DMS79 treated with DMSO at 0.1 percent for 48 hours (cell line): ENCODE measurements at places on chromosomes 7 and 10.

GRCh38 chr10:131938681-131939080, 37.9 kb downstream of the PPP2R2D start:
- no peak for DNase-seq

GRCh38 chr7:41027428-41028115, 675.3 kb downstream of the INHBA start:
- no peak for DNase-seq

- DNase-seq, result no peak
Observed at GRCh38 chr10:30190577-30191552, 131.5 kb upstream of the JCAD start.

DNA sequence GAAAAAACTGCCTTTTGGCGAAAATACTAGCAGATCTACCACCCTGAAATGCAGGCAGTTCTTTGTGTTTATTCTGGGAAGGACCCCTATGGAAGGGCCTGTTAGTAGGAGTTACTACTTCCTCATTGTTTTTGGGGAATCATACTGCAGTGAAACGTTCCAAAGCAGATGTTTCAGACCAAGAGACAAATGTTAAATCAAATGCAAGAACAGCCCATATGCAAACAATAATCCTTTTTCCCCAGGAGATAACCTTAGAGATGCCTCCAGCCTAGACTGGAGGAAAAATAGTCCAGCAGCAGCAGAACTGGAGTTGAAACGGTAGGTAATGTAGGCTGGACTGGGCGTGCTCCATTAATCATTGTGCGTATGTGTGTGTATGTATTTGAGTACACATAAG, 65.9 kb upstream of the VWDE start:
- no peak for DNase-seq

GRCh38 chr7:102044984-102045673, 227.7 kb downstream of the CUX1 start:
- peak; percentile 75 for DNase-seq

- DNase-seq, result no peak
Observed at GRCh38 chr10:132365102-132365501, 31.9 kb upstream of the PWWP2B start.

GRCh38 chr7:131524115-131524514, 32.3 kb downstream of the PODXL start:
- DNase-seq, result no peak

DNA sequence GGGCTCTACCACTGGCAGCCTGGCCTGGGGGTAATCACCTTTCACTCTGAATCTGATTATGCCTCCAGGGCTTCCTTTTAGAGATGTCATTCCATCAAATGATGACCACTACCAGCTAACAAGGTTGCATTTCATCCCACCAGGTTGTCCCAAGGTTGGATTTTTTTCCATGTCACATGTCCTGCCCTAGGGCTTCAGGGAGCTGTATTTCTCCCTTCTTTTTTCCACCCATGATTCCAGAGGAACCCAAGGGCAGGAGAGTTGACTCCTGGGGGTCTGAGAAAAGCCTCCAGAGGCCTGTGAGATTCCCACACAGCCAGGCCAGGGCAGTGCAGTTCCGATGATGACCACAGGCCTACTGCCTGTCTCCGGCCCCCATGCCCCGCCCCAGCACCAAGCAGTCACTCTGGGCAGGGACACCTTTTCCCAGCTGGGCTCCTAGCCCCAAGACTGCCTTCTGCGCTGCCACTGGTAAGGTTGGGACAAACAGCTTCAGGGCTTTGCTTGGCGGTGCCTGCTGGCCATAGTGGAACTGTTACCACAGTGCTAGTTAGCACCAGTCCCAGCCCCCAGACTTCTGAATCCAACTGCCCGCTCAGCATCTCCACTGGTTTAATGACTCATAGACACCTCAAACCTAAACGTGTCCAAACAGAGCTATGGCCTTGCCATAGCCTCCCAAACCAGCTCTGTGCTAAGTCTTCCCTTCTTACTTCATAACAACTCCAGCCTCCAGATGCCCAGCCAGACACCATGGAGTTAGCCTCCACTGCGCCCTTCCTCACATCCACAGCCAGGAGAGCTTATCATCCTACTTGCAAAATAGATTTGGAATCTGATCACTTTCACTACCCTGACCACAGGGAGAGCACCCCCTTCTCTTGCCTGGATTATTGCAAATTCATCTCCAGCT, 133.7 kb downstream of the ARHGAP22 start:
- no peak for DNase-seq

DNA sequence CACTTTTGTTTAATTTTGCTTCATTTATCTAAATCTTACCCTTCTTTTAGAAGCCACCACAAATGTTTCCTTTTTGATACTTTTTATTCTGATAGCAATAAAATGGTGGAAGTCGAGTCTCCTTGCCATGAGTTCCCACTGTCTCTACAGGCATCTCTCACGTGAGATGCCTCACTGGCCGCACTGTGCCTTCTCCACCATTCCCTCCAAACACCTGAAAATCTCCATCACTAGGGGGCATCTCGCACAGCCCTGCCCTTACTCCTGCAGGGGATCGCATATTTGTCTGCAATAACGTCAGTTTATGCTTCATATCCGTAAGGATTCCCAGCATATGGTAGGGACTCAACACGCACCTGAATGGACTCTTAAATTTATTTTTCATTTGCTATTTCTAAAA, 56.3 kb upstream of the NCAPG2 start:
- no peak for DNase-seq

DNA sequence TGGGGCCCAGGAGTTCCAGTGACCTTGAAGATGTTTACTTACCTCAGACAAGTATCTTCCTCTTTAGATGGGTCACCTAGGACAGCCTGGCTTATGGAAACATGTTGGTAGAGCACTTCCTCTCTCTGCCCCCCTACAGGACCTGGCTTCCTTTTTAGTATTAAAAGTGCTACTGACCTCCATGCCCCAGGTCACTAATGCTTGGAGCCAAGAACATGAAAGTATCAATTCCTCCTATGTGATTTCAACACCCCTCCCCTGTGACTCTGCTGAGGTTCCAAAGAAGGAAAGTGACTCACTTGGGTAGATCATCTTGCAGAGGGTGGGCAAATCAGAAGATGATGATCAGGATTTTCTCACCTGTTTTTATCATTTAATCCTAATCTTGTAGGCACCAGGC, 125.3 kb upstream of the CCDC6 start:
- DNase-seq, result no peak

DNA sequence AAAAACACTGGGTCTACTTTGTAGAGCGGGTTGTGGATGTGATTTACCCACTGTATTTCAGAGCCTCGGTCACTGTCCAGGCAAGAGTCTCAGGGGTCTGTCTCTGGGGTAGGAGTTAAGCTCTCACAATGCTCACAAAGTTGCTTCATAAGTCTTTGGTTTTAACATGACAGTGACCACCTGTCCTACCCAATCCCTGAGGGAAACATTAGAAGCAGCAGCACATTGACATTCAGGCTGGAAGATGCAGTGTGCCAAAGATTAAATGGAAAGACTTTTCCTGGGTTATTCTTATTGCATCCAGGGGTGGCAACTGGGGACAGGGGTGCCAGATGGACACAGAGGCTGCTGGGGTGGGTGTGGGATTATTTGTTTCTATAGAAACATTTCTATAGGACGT, 330.0 kb downstream of the RNLS start:
- no peak for DNase-seq

GRCh38 chr10:117135480-117136140, 2.5 kb downstream of the VAX1 start:
- no peak for DNase-seq

DNA sequence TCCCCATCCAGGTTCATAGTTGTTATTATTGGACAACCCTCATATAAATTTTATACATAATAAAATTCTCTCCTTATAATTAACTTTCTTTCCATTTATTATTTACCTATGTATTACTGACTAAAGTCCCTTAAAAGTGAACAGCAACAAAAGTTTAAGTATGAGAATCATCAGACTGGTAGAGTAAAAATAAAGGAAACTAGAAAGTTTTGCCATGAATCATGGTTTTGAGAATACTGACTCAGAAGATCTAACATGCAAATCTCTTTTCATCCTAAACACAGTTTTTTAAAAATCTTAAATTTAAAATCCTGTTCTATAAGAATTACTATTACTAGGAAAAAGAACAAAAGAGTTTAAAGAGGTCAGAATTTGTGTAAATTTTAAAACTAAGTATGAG, 32.1 kb downstream of the HERC4 start:
- DNase-seq, result no peak

DNA sequence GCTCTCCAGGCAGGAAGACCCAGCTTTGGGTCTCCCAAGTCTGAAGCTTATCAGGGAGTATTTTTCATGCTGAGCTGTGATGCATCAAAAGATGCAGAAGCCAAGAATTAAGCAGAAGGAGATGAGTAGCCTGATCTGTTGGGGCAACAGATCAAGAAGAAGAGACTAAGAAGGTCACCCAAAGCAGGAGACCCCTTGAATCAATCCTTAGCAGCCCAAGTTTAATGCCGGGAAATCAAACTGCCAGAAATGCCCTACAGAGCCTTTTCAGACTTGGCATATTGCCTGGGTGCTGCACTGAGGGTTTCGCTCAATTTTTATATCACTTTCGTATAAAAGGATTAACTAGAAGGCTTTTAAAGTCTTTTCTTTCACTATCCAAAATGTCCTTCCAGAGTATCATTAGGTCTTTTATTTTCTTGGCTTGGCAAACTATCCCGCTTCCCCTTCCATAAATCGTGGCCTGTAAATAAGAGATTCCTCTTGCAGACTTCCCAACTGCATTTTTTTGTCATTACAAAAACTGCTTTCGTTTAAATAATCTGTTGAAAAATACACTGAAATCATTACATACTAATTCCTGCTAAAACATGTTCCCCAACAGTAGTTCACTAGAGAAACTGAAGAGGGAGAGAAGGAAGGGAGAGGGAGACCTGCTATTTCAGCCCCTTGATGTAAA, 49.0 kb upstream of the STK17A start:
- no peak for DNase-seq

DNA sequence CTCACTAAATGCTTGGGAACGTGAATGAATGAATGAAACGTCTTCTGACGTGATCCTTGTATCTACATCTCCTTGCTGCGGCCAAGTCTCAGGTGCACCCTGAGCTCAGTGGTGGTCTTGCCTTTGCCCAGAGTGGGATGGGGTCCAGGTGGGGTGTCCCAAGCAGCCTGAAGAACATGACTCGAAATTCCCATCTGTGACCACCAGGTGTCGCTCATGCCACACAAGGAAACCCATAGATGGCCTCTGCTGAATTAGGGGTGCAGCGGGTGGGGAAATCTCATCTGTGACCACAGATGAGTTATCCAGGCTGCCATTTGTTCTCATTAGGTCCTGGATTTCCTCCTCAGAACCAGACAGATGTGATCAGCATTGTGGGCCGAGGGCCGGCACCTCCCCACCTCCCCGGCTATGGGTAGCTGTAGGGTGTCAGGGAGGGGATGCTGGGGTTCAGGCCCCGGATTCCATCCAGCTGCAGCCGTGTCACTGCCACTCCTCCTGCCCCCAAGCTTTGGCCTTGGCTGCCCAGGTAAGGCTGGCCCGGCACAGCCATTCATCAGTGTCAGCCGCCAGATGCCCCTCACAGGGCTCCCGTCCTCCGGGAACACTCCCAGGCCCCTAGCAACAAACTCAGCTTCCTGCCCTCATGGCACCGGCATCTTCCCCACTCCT, 21.0 kb upstream of the GNA12 start:
- peak; percentile 10 for DNase-seq

GRCh38 chr10:98340940-98341310, 72.9 kb upstream of the LOXL4 start:
- no peak for DNase-seq

DNA sequence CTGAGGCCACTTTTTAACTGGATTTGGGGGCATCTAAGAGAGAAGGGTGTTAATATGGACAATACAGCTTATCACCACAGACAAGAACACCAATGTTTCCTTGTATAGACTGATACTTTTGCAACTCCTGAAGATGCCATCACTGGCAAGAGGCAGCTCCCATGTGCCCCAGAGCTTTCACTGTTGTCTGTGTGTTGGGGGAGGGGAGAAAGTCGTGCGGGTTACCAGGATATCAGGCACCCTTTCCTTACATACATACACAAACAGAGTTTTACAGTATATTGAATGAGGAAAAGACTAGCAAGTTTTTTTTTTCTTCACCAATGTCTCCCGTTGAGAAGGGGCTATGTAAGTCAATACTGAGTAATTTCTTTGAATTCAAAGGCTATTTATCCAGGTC, 4.1 kb upstream of the DLX6 start:
- DNase-seq, result no peak

DNA sequence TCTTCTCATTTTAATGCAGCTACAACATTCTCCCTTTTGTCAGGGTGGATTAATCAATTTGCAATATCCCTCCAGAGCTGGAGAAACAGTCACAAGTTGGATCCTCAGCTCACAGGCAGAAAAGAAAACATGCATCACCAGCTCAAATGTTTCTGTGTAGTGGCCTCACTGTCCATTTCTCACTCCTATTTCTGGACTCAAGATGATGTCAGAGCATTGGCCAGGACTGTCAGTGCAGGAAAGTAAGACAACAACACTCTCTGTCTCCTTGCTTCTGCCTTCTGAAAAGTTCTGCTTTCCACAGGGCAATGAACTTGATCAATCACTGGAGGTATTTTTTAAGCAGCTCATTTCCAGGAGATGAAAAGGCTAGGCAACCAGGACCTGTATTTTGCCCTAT, 8.2 kb upstream of the SVIL start:
- DNase-seq, result no peak

DNA sequence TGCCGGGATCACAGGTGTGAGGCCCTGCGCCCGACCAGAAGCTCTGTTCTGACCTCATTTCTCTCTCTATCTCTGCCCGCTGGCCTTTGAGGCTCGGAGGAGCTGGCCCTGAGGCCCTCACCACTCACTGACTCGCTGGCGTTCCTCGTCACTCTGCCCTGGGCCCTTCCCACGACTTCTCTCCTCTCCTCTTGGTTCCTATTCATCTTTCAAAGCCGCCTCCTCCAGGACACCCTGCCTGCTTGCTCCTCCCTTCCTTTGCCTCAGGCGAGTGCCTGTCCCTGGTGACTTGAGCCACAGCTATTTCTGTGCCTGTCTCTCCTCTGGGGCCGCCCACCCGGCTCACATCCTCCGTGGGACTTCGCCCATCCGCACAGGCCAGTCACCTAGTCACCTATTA, 17.3 kb upstream of the ADGRA1 start:
- DNase-seq, result no peak

DNA sequence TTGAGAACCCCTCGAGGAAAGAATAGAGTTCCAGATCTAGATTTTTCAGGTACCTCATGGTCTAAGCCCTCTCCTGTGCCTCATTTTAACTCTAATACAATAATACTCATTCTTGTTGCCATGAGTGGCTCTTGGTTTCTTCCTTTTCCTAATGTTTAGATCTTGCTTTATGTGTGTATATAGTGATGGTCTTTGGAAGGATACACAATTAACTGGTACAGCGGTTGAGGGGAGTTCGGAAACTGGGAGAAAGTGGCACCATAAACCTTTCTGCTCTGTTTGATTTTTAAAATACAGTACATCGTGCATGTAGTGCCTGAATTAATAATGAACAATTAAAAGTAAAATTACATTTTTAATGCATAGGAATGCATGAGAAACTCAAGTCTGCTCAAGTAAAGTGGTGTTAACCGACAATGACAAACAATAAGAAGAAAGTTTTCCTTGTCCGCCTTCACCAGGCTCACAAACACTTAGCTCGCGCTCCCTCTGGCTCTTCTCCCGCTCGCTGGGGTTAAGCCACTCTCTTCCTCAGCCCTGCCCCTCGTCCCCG, 386 bp upstream of the EIF4EBP2 start:
- DNase-seq, result no peak

- DNase-seq, result no peak
Observed at GRCh38 chr10:3312403-3312940, 139.9 kb upstream of the PITRM1 start.
